ENCODE measurements at places on chromosomes 2 and 18. TPM values are rescaled to one million over a fixed set of nuclear protein-coding genes. Genes with fewer than 3 reads are reported as not detected.

Gene CCBE1
- not detected for total RNA-seq

Gene ANAPC1
- total RNA-seq = 107 TPM

- DNase-seq = peak; percentile 83
Observed at GRCh38 chr2:224442071-224442967, 40.4 kb upstream of the FAM124B start.

GRCh38 chr2:228768818-228769217 lies 502.3 kb downstream of the PID1 start:
- peak; percentile 85 for DNase-seq

- no peak for DNase-seq
Observed at GRCh38 chr2:190336420-190336819, 7.0 kb upstream of the INPP1 start.

DNA sequence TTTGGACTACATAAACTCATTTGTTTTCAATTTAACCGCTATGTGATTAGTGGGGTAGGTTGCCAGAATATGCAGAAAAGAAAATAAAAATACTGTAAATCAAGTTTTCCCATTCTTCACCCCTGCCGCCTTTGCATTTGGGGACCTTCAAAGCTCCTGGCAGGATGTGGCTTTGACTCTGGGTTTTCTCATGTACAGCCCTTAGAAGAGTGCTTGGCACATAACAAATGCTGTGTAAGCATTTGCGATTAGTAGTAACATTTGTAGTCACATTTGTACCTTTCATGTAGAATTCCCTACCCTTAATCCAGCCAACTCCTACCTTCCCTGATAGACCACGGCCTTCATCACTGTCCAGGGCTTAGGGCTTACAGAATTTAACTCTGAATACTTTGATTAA lies 262.6 kb downstream of the MREG start:
- no peak for DNase-seq

DNA sequence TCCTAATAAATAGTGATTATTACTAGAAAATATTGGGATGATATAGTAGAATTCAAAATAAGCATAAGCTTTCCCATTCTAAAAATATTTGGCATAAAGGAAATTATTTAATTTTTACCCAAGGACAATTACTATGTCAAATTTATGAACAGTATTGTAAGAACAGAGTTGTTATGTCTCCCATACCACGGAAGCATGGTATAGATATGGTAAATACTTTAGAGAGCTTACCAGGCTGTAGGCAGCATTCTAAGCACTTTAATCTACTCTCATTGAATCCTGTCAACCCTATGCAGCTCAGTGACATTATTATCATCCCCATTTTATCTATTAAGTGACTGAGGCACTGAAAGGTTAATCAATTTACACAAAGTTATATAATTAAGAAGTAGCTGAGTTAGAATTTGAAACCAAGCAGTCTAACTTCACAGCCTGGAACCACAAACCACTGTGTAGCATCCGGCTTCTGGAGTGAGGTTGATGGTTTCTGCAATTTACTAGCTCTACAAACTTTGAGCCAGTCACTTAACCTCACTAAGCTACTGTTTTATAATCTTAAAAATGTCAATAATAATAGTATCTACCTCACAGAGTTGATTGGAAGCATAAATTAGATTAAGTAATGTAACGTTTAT lies 323.7 kb downstream of the ARHGAP15 start:
- no peak for DNase-seq

DNA sequence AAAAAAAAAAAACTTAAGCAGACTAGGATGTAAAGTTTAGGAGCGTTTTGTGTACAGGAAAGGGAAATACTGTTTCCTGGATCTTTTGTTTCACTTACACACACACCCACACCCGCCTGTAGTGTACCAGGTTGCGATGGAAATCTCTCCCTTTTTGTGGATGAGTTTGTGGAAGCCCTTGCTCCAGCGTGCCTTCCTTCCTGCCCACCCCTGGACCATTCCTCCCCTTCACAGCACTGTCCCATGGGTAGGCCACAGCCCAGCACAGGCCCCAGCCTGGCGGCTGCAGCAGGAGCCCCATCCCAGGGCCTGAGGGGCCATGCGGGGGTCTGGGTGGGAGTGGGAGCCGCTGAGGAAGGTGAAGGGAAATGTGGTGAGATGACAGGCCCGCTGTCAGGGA lies 15.1 kb downstream of the MALL start:
- no peak for DNase-seq

DNA sequence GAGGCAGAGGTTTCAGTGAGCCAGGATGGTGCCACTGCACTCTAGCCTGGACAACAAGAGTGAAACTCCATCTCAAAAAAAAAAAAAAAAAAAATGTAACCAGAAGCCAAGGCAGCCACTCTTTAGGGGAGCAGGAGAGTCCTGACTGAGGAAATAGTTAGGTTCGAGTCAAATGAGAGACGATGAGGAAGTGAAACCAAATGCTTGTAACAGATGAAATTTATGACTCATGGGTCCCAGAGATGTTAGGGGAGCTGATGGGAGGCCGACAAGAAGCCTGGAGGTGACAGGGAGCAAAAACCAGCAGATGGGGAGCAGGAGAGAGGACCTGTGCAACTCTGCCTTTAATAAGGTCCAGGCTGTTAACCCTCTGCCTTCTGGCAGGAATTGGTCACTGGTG lies 756.1 kb upstream of the DDX18 start:
- DNase-seq = no peak

- DNase-seq = no peak
Observed at GRCh38 chr18:77271576-77272481, 22.2 kb downstream of the GALR1 start.

- no peak for DNase-seq
Observed at GRCh38 chr2:45862843-45863242, 211.4 kb downstream of the PRKCE start.

DNA sequence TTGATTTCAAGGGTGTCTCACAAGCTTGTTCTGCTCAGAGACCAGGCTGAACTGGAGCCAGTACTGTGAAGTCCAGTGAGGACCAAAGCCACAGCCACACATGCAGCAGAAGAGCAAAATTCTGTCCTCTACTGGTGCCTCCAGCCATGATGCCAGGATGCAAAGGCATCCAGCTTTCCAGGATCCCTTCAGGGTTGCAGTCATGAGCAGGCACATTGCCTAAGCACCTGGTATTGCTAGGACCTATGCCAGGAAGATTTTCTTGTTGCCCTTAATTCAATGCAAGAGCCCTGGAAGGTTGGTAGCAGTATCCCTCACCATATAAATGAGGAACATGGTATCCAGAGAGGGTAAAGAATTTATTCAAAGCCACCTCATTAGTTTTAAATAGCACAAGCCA lies 78.9 kb upstream of the CYRIA start:
- no peak for DNase-seq

- DNase-seq = no peak
Observed at GRCh38 chr18:63216516-63217311, 102.9 kb downstream of the BCL2 start.

DNA sequence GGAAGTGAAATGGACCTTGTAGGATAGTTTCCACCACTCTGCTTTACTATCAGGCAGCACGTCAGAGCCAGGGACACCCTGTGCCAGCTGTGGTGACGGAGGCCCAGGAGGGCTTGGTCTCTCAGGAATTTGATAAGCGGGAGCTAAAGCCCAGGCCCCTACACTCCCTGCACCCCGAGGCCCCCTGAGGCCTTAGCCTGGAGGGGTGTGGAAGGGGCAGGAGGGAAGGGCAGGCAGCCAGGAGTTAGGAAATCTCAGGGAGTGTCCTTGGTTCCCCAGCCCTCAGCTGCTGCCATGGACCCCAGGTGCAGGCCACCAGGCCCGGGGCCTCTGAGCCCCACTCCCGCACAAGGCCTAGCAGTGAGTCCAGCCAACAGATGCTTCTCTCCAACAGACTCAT lies 38.2 kb downstream of the PDIA6 start:
- DNase-seq = no peak

- peak; percentile 36 for DNase-seq
Observed at GRCh38 chr2:79832511-79833234, 319.8 kb downstream of the CTNNA2 start.
